ENCODE measurements at places on chromosomes 16 and 17. TPM values are rescaled to one million over a fixed set of nuclear protein-coding genes. Genes with fewer than 3 reads are reported as not detected.

The HOXB1 gene
- not detected for total RNA-seq

The LRRC37A gene
- total RNA-seq, result 2.9 TPM

The SLC5A2 gene
- 3.0 TPM for total RNA-seq

The TBX21 gene
- not detected for total RNA-seq

The GRIN2C gene
- 4.8 TPM for total RNA-seq

The C17orf67 gene
- total RNA-seq, result 4.6 TPM

The ITGA2B gene
- total RNA-seq, result 5.9 TPM

The MAF gene
- 4.2 TPM for total RNA-seq

The NPIPA8 gene
- total RNA-seq, result 0.70 TPM

The OTOP2 gene
- not detected for total RNA-seq

The PPP1R27 gene
- total RNA-seq, result 0.93 TPM

The SLC52A1 gene
- not detected for total RNA-seq

The MTMR4 gene
- 62.6 TPM for total RNA-seq

The CCDC182 gene
- total RNA-seq, result not detected

The LGALS9B gene
- not detected for total RNA-seq

The ST6GALNAC1 gene
- total RNA-seq, result 1.7 TPM

The DRC7 gene
- 1.2 TPM for total RNA-seq

The ZNF652 gene
- total RNA-seq, result 92.6 TPM

The SLC7A6 gene
- total RNA-seq, result 267 TPM

The GPR179 gene
- total RNA-seq, result 0.05 TPM

The NUBP2 gene
- total RNA-seq, result 61.9 TPM

The SAMD14 gene
- 2.2 TPM for total RNA-seq

The SLFN14 gene
- not detected for total RNA-seq

The CTRL gene
- 0.66 TPM for total RNA-seq

The VMO1 gene
- not detected for total RNA-seq

The CCR7 gene
- not detected for total RNA-seq

The TBC1D3C gene
- total RNA-seq, result not detected

The TCAP gene
- 1.6 TPM for total RNA-seq

The LITAFD gene
- not detected for total RNA-seq

The ZPBP2 gene
- total RNA-seq, result not detected

The SLC6A4 gene
- total RNA-seq, result 15.0 TPM

The PDILT gene
- not detected for total RNA-seq

The SLC12A3 gene
- 0.73 TPM for total RNA-seq

The TBC1D3H gene
- not detected for total RNA-seq

The PLA2G10 gene
- total RNA-seq, result 1.00 TPM

The MSLN gene
- total RNA-seq, result 0.36 TPM

Data from Caco-2 (cell line).